Inflammatory macrophage (primary cell): ENCODE measurements at places on chromosomes 5 and 9.

DNA sequence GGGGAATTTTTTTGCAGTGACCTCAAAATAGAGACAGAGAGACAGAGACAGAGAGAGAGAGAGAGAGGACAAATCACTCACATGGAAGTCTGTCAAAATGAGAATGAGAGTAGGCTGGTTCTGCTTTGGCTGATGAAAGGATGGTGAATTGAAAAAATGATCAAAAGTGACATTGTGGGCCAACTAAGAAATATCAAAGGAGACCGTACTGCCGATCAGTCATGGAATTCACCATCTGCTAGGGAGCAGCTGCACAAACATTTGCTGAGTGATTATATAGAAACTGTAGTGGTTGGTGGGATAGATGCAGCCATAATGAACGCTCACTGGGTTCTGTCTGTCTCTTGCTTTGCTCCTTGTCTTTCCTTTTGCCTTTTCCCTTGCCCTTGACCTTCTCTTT lies 476.6 kb upstream of the SGCD start:
- DNase-seq: no peak

GRCh38 chr5:143235423-143235822 lies 168.1 kb downstream of the NR3C1 start:
- no peak for DNase-seq

DNA sequence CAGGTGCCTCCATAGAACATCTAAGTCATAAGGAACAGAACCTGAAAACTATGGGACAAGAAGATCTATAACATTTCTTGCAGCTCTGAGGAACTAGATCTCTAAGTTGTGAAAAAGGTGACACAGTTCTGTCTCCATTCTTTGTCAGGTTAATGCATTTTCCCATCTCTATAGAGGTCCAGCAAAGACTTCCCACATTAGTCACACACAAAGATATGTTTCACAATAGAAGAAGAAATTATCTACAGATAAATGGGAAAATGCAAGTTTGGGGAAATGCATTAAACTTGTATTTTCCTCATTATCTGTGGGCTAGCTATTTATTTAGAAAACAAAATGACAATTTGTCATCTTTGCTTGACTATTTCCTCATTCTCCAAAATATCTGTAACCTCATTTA lies 458.6 kb upstream of the PAPPA start:
- DNase-seq: no peak

DNA sequence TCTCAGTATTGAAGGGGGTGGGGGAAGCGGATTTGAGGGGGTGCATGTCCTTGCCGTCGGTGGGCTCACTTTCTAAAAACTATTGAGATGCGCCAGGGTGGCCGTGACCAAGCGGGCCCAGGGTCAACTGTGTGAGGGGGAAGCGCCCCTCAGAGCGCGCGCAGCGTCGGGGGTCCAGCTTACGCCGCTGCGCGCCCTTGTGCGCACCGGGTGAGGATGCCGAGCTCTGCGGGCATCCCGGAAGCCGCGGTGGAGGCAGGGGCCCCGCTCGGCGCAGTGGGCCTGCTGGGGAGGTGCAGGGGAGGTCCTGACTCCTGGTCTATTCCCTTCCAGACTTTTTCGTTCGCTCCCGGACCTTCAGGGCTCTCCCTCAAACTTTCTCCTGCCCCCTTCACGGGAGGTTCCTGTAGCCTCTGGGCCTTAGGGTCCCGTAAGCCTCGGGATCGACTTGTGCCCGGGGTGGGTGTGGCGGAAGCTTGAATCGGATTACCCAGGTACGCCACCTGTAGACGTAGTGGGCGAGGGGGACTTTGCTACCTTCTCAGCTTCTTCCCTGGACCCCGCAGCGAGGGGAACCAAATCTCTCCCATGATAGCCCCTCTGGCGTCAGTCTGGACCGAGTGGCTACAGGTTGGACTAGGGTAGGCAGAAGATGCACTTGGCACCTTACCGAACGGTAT lies 2.5 kb upstream of the PRDM6 start:
- no peak for DNase-seq

- no peak for DNase-seq
These were observed 139.7 kb downstream of the LRRC70 start for GRCh38 chr5:62718324-62718723.

GRCh38 chr5:109411149-109411514 lies 1.4 kb upstream of the PJA2 start:
- no peak for DNase-seq

DNA sequence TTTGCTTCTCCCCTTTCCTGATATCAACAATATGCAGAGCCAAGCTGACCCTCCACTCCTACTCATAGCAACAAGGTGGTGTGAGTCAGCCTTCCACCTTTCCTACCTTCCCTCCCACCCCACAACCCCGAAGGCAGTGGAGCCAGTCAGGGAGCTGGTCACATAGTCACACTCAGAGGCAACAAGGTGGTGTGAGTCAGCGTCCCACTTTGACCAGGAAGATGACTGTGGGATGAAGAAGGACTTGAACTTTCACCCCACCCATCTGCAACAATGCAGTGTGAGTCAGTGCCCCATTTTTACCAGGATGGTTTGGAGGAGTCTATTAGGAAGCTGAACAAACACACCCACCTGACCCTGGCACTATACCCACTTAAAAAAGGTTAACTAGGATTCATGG lies 30.1 kb upstream of the ZNF782 start:
- peak; percentile 63 for DNase-seq

DNA sequence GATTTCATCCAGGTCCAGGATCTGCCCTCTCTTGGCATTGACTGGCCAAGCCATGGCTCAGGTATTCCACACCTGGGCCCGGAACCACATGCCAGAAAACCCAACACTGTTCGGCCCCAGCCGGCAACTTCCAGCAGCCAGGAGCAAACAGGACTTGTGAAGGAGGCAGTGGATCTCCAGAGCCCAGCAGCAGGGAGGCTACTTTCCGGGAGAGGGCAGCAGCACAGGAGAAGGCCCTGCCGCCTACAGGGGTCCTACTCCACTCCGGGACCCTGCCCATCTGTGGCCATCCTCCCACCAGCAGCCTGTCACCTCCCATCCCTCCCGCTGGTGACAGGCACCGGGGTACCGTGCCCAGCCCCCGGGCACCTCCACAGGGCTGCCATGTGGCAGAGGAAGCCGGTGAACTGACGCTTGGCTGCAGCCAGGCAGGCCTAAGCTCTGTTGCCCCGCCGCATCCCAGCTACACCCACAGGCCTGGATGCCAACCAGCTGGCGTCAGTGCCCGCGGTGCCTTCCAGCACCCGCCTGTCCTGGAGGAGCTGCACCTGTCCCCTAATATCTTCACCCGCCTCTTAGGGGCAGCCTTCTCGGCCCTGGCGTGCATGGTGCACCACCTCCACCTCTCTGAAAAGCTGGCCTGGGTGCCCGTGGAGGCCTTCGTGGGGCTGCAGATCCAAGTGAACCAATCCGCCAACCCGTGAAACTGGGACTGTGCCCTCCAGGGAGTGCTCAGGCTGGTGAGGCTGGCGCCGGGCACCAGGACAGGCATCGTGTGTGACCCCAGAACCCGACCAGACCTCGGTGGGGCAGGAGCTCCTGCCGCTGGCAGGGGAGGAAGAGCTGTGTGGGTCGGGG lies 18.9 kb upstream of the SLC30A5 start:
- DNase-seq: no peak

GRCh38 chr5:3736926-3737325 lies 141.3 kb downstream of the IRX1 start:
- DNase-seq: no peak

GRCh38 chr9:114681594-114682332 lies at the start of gene TEX48:
Gene TEX48 (minus strand): TSS chr9:114682192. CDS start chr9:114671723, 10,469 bp downstream.
- DNase-seq: peak; percentile 84

GRCh38 chr5:74233091-74233490 lies 407.4 kb downstream of the ENC1 start:
- DNase-seq: no peak

- no peak for DNase-seq
These were observed 14.0 kb upstream of the TRIM14 start for GRCh38 chr9:98132806-98133631.

DNA sequence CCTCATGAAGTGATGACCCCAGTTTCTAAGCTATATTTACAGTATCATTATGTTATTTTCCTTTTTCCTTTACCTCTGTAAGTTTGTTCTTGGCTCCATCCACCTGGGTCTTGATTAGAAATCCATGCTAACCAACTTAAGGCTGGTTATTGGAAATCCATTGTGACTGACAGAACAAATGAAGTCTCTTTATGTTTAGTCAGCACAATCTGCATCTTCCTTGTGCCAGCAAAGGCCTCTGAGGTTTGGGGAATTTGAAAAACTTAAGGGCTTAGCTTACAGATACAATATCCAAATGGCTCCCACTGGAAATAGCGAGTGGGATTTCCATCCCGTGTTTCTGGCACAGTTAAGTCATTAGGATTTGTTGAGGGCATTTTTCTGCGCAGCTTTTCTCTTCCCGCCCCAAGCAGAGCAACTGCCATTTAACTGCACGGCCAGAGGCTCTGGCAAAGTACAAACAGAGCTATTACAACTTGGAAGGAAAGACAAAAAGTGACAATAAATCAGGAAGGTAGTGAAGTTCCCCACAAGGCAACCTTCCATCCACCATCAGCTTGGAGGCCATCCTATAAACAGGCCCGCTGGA lies 64.2 kb downstream of the DCP2 start:
- DNase-seq: no peak

- peak; percentile 64 for DNase-seq
These were observed 37.0 kb downstream of the B4GALT1 start for GRCh38 chr9:33129886-33130881.

DNA sequence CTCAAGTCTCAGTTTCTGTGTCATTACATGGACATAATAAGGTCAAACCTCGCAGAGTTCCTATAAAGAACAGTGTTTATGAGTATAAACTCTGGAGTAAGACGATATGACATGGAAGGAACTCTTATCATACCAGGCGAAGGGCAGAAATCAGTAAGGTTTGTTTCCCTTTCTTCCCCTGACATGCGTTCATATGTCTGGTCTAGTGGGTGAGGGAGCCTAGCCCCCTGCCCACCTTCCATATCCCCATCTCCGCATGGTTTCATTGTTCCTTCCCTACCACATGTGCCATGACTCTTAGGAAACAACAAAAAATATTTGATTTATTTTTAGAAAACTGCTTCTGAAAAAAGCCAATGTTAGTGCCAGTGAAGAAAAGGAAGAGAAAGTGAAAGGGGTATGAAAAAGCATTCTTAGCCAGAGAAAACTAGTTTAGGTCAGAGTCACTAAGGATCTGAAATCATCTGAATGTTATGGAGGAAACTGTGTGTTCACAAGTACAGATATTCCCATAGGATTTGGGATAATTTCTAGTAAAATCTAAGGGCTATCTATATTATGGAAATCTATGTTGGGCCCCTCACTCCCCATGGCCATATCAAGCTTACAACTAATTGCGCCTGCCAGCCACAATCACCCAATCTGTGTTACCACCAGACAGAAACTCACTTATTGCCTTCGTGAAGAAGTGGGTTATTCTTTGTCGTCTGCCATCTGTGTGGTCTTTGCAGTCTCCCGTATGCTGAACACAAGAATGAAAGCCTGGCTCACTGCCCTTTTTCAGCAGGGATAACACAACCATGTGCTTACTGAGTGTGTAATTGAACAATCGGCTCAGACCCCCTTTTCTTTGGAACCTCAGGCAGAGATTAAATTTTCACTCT lies 19.9 kb upstream of the HMHB1 start:
- peak; percentile 45 for DNase-seq

GRCh38 chr9:114209151-114209550 lies 53.8 kb downstream of the COL27A1 start:
- DNase-seq: no peak

- peak; percentile 7 for DNase-seq
These were observed 145.3 kb upstream of the SMARCA2 start for GRCh38 chr9:1869843-1870242.

DNA sequence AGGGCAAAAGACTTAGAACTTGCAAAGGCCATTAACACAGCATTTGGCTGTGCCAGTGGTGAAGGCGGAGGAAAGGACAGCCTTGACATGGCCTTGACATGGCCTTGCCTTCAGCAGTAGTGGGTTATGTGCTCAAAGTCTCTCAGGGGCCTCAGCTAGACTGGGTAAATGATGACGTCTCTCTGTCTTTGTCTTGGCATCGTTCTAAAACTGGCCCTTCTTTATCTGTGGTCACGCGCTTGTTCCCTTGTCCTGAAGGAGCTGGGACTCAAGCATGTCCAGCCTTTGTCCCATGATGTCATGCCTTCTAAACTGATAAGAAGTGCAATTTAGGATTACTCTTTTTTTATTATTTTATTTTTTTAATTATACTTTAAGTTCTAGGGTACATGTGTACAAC lies 88.7 kb upstream of the ATP10B start:
- DNase-seq: no peak

- peak; percentile 39 for DNase-seq
These were observed 103.2 kb downstream of the SNCAIP start for GRCh38 chr5:122415030-122415800.

GRCh38 chr9:14348123-14348372 lies 34.1 kb upstream of the NFIB start:
- no peak for DNase-seq

DNA sequence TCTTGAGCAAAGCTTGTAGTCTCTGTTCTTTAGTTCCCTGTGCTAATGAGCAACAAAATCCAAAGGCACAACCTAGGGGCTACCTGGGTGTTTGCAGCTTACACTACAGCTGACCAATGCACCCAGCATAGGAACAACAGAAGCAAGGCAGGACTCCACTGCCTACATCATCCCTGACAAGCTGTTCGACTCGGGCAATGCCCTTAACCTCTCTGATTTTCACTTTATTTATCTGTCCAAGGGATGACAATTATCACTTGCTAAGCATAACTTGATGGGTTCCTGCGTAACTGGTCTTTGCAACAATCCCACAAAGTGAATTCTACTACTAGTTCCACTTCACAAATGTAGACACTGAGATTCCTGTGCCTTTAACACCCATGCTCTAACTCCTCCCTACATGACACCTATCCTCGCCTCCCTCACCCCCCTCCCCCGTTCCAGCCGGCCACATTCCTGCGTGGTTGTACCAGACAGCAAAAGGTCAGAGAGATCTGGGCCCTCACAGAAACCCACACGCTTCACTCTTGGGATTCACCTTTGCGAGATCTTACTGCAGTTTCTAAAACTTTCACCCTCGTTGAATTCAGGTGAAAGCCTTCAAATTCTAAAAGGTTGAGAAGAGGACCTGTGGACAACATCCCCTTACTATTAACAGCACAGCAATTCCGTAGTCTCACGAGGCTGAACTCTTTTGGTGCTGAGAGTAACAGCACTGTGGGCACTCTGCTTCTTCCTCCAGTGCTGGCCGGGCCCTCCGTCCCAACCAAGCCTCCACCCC lies 995 bp downstream of the IPPK start:
- DNase-seq: peak; percentile 47

DNA sequence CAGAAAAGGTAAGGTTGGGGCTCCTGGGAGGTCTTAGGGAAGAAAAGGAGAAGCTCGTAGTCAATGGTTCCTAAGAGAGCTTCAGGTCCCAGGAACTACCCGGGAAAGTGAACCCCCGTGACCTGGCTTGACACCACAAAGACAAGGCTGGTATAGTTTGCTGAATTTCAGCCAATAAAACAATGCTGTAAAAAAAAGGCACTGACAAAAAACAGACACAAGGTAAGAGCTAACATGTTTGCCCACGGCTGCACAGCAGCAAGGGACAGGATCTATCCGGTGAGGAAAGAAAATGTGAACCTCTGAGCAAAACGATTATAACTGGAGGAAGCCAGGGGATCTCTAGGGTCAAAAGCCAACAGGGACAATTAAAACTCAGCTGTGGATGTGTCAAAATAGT lies 17.1 kb downstream of the SLIT3 start:
- DNase-seq: no peak

- DNase-seq: no peak
These were observed 23.7 kb downstream of the PIP5K1B start for GRCh38 chr9:68728731-68729130.

- DNase-seq: no peak
These were observed 27.4 kb upstream of the TMC1 start for GRCh38 chr9:72494051-72494450.
